ENCODE measurements at places on chromosomes 16 and 17.

DNA sequence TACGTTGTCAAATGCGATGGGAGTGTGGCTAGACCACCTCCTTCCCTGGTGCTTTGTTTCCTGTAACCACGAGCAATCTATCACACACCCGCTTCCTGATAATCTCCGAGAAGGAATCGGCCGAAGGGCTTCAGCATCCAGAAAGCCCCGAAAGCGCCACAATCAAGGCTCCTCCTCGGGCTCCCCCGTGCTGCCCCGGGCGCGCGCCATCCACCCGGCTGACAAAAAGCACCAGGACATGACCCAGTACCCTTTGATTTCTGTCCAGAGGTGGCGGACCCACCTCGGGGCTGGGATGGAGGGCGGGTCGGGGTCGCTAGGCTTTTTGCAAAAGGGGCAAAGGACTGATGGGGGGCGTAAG lies 743 bp upstream of the ARMC7 start:
- no peak for DNase-seq

DNA sequence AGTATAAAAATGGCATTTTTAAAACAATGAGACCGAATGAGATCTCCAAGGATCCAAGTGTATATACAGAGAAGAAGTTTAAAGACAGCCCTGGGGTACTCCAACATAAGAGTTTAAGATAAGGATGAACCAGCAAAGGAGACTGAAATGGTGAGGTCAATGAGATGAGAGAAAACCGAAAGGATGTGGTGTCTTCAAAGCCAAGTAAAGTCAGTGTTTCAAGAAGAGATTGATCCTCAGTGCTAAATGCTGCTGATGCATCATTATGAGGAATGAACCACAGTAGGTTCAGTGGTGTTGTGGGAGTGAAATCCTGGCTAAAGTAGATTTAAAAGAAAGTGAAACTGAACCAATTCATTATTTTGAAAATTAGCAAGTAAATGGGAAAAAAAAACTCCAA lies 38.1 kb upstream of the NLK start:
- no peak for DNase-seq

DNA sequence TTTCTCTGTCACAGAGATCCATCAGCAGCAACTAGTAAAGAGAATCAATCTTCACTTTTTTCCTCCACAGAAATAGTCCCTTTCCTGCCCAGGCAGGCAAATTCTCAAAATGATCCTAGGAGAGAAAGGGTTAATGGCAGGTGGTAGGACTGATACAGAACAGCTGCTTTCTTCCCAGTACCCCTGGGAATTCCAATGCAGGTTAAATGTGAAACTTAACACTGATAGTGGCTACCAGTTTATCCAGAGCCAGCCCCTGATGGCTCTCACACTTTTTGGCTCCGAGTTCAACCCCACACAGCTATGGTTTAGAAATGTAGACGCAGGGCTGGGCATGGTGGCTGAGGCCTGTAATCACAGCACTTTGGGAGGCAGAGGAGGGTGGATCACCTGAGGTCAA lies 22.2 kb downstream of the MARVELD3 start:
- DNase-seq = no peak

- no peak for DNase-seq
Observed at GRCh38 chr17:66301367-66301863, 998 bp upstream of the PRKCA start.

- DNase-seq = no peak
Observed at GRCh38 chr17:80246266-80246681, 14.4 kb upstream of the RNF213 start.

DNA sequence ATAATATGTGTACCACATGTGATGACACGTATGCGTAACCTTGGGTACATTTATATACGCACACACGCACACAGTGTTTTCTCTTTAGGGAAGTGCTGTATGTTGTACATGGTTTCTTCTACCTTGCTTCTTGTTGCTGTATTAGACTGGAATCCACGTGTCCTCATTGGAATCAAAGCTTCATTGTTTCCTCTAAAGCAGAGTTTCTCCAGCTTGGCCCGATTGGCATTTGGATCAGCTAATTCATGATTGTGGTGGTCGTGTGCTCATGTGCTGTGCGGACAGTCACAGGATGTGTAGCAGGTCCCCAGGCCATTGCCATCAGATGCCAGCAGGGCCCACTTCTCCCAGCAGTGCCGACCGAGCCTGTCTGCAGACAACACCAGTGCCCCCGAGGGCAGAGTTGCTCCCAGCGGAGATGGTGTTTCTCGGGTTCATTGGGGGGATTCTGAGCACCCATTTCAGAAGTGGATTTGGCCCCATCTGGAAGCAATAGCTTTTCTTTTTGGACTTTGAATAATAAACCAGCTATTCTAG lies 148.4 kb downstream of the RPTOR start:
- no peak for DNase-seq

DNA sequence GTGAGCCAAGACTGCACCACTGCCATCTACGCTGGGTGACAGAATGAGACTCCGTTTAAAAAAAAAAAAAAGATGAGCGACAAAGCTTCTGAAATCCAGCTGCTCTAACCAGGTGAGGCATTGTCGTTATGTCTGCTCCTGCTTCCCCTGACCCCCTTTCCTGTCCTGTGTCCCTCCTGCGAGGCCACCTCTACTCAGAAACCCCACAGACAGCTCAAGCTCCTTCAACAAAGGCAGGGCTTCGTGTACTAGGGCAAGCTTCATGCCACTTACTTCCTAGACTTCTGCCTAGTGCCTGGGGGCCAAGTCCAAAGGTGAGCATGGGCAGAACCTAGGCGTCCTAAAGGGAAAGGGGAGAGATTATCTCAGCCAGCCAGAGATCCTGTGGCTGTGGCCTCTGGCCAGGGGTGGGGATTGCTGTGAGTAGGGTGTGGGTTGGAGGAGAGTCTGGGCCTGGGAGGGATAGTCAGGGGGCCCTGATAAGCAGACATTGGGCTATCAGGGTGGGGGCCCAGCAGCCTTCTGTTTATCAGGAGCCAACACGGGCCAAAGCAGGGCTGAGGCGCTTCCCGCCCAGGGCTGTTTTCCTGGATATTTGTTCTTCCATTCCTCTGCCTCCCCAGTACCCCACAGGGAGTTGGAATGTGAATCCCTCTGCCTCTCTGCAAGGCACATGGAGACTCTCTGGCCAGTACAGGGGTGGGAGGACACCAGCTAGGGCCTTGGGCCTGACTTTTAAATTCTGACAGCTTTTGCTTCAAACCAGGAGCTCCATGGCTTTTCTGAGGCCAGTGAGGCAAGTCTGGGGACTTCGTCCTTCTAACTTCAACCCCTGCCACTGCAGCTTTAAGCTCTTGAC lies 10.4 kb downstream of the ERAL1 start:
- no peak for DNase-seq

DNA sequence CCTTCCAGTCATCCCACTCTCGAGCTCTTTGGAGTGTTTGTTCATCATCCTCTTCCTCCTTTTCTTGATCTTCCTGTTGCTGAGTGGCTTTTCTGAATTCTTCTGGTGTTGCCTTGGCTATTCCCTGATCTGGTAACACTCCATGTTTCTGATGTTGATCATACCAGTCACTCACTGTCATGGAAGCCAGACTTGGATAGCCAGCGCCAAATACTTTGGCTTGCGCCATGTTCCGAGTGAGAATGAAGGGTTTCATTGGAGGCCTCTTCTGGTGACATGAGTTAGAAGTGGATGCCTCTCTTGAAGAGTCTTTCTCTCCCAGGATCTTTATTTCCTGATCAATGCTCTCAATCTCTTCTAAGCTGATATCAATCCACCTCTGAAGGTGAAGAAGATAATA lies 31.2 kb downstream of the TEX14 start:
- DNase-seq = no peak

GRCh38 chr17:55680686-55681341 lies 41.9 kb downstream of the TMEM100 start:
- no peak for DNase-seq

DNA sequence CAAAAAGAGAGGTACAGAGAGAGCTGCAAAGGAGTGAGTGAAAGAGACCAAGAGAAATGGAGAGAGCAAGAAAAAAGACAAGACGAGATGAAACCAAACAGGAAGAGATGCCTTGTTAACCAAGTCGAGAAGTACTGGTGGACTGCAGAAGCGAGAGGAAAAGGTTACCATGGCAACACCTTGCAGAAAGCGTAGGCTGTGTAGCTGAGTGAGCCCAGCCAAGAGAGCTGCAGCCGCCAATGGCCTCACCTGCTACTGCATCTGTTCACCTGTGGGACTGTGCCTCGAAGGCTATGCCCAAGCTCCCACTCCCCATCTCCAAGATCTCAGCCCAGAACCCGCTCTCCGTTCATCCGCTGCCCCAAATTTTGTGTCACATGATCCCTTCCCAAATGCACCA lies 161.3 kb downstream of the SLC39A11 start:
- no peak for DNase-seq

DNA sequence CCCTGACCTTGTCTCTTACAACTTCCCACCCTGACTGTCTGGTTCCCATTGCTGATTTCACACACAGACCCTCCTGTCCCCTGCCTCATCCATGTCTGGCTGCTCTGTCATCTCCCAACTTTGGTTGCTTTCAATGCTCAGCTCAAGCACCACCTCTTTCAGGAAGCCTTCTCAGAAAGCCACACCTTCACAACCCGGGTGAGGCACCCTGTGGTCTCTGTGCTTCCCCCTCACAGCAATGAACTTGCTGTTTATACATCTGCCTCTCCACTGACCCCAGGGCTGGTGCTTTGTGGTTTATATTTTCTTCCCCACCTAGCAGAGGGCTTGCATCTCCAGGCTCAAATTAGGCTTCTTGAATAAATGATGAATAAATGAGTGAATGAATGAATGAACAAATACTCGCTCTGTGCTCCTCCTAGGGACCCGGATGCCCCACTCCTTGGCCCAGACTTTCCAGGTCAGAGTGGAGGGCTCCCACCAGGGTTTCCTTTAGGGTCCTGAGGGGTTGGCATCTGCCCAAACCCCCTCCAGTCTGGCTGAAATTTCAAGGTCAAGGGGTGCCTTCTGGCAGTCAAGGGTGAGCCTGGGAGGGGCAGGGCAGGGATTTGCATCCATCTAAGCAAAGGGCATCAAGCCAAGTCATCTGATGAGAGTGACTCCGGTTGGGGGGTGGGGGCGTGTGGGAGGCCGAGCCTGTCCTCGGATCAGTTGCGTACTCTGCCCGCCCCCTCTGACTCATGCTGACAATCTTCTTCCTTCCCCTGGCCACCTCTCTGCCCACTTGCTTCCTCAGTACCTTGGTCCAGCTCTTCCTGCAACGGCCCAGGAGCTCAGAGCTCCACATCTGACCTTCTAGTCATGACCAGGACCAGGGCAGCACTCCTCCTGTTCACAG lies at the start of gene ITGAX:
Gene ITGAX, plus strand, starts transcription at position 783 of the 898 bp plus-strand sequence. Its CDS starts 79 bp downstream, at position 862.
- peak; percentile 64 for DNase-seq

DNA sequence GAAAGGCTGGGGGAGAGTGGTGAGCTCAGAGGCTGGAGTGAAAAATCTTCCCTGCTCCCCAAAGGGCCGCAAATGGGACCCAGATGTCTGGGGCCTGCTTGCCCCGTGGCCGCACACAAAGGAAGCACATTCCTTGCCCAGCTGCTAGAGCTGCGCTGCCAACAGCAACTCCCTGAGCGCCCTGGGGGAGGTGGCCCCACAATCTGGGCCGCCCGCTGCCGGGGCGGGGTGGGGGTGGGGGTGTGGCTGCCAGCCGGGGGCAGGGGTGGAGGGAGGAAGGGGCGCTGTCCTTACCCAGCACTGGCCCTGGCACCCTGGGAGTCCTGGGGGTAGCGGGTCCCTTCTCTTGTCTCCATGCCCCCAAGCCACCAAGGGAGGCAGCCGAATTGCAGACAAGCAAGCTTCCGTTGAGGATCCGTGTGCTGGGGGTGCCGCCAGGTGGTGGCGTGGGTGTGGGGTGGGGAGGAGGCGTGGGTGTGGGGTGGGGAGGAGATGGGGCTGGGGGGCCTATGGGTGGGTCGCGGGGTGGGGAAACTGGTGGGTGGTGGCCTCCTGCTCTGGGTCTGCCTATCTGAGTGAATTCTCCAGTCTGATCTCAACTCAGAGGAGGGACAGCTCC lies 48.4 kb upstream of the PABPN1L start:
- DNase-seq = peak; percentile 75

- no peak for DNase-seq
Observed at GRCh38 chr17:27558842-27559505, 72.0 kb upstream of the LGALS9 start.

All from fibroblast of mammary gland (primary cell).